ENCODE measurements at places on chromosomes 1 and 21.

DNA sequence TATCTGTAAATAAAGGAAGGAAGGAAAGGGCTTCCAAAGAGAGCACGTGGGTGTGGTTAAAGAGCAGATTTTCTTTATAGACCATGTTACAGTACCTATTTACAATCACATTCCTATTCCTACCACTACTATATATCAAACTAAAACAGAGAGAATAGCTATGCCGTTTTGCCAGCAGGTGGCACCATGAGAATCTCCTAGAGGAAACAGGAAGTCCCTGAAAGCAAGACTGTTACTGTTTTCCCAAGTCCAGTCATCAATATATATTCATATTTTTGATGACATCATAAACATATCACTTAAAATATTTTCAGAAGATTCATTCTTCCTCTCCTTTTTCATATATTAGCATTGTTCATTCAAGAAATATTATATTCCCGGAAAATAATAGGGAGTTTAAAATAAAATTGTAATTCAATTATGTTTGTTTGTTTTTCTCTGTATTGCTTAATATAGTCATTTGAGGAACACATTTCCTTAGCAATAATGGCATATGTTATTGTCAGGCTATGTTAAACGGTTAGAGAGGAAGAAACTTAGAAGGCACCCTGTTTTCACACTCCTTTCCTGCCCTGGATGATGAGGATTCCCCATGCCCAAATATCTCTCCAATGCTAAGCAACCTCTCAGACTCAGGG is 6.6 kb downstream of the CCDC190 start:
- DNase-seq = peak; percentile 66

GRCh38 chr1:168235937-168236336 is 10.1 kb downstream of the SFT2D2 start:
- DNase-seq = no peak

GRCh38 chr1:30305519-30305918 is 417.9 kb downstream of the MATN1 start:
- no peak for DNase-seq

DNA sequence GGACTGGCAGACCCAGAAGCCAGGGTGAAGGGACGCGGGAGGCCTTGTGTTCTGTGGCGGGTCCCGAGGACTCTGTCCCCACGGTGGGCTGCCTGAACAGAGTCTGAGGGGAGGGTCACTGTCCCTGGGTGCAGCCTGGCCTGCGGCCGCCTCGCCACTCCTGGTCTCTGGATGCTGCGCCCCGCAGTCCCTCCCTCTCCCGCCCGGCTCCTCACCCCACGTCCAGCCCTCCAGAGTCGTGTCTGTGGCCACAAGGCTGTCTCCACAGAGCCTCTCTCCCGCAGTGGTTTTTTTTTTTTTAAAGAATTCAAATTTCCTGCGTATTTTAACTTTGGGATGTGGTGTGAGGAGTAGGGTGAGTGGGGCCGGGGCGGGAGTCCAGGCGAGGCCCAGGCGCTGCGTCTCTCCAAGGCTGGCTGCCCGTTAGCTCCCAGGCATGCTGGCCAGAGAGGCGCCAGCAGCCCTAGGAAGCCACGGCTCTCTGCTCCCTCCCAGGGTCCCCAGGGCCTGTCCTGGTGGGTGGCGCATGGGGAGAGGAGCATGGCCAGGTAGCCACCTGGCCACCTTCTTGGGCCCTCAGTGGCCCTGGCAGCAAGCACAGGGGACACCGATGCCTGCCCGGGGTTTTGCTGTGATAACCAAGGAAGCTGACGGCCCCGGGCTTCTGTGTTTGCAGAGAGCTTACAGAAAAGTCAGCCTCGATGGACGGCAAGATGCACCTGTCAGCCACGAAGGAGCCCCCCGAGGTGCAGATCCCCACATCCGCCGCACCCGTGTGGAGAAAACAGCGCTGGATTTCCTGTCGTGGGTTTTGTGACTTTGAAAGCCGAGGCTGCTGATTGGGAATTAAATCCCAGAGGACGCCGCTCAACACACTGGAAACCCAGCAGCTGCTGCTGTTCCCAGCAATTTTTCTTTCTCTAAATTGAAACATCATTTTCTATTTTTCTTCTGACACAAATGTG is 72.8 kb downstream of the MORN1 start:
- DNase-seq = no peak

DNA sequence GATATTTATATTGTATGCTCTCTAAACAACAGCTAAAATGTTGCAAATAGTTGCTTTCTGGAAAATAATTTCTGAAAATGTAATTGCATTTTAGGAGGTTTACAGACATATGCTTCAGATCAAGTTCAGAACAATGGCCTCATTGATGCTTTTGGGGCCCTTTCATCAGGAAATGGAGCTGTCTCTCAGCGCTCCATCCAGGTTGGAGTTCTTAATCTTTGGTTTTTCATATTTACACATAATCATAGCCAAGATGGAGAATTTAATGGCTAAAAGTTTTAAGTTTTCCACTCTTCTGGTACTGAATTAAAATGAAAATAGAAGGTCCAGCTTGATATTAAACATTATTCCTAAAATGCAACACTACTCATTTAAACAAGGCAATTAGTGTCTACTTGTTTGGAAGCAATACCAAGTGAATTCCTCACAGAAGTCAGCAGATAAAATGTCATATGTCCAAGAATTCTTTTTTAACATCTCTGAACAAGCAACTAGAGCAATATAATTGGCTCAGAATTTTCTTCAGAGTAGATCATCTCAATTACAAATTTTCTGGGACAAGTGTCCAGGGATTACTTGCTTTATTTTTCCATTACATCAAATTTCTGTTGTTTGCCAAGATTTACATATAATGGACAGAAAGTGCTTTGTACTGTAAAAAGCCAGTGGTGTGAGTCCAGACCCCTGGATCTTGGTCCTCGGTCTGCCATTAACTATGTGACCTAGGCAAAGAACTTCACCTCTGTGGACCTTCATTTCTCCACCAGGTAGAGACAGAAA is 22.6 kb downstream of the CLCA1 start:
- DNase-seq = no peak

GRCh38 chr1:209775678-209776077 is 8.7 kb downstream of the C1orf74 start:
- no peak for DNase-seq

- no peak for DNase-seq
Observed at GRCh38 chr1:168504064-168504837, 39.5 kb downstream of the XCL2 start.

GRCh38 chr1:17732475-17732874 is 22.7 kb upstream of the ACTL8 start:
- no peak for DNase-seq

DNA sequence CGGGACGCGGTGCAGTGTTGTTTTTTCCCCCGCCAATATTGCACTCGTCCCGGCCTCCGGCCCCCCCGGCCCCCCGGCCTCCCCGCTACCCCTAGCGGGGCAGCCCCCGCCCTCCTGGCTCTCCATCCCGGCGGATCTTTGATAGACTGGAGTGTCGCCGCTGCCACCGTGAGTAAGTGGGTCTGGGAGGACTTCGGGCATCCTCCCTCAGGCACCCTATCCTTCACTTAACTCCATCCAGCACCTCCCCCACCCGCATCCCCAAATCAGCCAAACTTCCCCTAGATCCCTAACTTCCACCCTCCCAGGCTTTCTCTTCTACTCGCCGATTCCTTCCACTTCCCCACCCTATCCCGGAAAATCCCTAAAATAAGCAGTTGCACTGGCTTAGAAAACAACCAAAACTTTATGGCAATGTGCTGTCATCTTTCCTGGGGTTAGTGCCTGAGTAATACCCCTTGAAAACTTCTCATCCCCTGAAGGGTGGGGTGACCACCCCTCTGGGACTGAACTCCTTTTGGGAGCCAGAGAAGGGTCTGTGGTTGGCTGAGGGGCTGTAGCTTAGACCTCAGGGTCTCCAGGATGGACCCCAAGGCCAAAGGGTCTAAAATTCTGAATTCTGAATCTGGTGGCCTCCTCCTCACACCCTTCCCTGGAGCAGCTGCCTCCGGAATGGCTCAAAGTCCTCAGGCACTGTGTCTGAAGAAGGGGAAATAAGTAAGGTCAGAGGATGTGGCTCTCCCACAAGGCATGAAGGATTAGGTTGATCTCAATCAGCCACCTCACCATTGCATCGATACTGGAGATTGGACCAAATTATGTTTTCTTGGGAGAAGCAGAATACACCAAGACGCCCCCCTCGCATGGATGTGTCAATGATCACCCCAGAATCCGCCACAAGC is 12.2 kb downstream of the THBS3 start:
- no peak for DNase-seq

GRCh38 chr1:27832762-27833161 is 2.2 kb downstream of the PPP1R8 start:
- DNase-seq = no peak

- no peak for DNase-seq
Observed at GRCh38 chr1:212613440-212614335, 5.1 kb downstream of the ATF3 start.

- no peak for DNase-seq
Observed at GRCh38 chr1:68322837-68323687, 90.7 kb upstream of the WLS start.

GRCh38 chr1:155978973-155979429 is 654 bp upstream of the ARHGEF2 start:
- DNase-seq = no peak

GRCh38 chr1:84919461-84919970 is 26.5 kb upstream of the LPAR3 start:
- DNase-seq = no peak

- peak; percentile 44 for DNase-seq
Observed at GRCh38 chr21:36135391-36136102, 668 bp downstream of the CBR3 start.

GRCh38 chr1:109500941-109501381 is 7.1 kb downstream of the CYB561D1 start:
- DNase-seq = no peak

DNA sequence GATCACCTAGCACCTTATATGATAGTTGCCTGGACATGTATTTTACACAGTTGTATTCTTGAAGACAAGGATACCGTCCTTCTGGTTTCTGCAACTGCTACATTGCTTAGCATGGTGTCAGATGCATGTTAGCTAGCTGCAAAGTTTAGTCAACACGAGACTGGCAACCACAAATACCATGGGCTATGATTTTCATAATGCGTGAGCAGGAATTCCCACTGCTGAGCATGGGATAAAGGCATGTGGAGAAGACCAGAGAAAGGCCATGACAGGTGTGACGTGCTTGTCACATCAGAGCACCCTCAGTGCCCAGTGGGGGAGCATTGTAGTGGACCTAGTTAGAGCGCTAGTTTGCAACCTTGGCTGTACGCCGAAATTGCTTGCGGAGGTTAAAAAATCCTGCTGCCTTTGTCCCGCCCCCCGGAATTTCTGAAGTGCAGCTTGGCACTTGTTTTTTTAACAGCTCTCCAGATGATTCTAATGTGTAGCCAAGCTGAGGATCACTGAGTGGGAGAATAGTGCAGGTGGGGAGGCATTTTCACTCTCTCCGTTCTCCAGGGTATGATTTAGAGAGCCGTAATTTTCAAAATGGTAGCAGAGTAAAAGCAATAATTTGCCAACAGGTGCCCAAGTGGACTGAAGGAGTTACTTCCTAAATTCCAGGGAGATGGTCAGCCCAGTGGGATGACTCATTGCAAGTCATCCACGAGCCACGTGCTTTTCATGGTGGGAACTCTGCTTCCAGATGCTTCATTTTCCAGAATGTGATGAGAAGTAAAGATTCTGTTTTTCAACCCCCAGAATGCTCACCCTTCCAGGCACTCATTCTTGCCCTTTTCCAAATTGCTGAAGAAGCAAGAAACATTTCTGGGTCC is 81.0 kb downstream of the CNIH3 start:
- DNase-seq = peak; percentile 41

- DNase-seq = no peak
Observed at GRCh38 chr1:201324821-201325677, 41.7 kb downstream of the PKP1 start.

DNA sequence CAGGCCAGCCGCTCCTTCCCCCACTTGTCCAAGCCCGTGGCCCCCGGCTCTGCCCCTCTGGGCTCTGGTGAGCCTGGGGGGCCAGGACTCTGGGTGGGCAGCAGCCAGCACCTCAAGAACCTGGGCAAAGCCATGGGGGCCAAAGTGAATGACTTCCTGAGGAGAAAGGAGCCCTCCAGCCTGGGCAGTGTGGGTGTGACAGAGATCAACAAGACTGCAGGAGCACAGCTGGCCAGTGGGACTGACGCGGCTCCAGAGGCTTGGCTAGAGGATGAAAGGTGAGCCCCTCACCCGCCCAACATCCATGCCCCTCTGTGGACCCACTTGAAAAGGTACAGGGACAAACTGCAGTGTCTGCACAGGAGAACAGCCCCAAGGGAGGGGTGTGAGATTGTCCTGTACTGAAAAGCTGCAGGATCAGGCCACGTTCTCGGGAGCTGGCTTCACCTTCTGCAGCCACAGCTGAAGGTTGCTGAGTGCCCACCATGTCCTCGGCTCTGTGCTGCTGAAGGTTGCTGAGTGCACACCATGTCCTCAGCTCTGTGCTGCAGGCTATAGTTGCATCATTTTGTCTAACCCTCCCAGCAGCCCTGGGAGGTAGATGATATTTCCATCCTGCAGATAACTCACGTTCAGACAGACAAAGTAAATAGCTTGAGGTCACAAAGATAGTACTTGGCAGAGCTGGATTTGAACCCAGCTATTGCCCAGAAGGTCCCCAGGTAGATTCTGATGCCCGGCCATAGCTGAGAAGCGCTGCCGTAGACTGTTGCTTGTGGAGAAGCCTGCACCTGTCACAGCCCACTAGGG is 618 bp downstream of the C1orf226 start:
- DNase-seq = no peak

GRCh38 chr1:37085393-37085792 is 51.1 kb upstream of the GRIK3 start:
- DNase-seq = no peak

- DNase-seq = no peak
Observed at GRCh38 chr1:201585901-201586300, 47.0 kb downstream of the NAV1 start.

GRCh38 chr1:196873385-196873784 is 14.5 kb upstream of the CFHR4 start:
- DNase-seq = no peak

DNA sequence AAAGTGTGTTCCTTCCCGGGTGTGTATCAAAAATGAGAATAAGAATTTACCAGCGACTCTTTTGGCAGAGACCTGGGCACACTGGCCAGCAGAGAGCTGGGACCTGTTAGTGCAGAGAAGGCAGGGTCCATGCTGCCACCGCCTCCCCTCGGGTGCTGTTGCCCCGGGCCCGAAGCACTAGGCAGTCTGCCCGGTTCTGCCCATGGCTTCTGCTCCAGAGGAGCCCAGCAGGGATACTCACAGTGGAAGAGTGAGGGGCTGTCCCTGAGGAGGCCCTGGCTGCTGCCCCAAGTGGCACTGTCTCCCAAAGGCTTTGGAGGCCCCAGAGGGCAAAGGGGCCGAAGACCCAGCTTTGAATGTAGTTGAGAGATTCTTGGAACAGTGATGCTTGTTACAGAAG is 80.5 kb downstream of the MIS18A start:
- no peak for DNase-seq

DNA sequence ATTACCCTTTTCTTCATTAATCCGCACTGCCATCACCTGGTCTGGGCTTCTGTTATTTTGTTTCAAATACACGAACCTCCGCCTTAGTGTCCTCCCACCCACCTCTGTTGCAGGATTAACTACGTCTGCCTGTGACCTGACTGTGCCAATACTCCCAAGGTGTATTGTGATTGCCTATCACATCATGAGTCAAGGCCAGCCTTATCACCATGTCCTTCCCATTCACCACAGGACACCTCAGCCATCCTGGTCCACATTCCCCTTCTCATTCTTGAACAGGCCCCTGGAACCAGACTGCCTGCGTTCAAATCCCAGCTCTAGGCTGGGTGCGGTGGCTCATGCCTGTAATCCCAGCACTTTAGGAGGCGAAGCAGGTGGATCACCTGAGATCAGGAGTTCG is 14.4 kb downstream of the F11R start:
- DNase-seq = no peak

- no peak for DNase-seq
Observed at GRCh38 chr1:245942856-245943255, 564.2 kb downstream of the SMYD3 start.

GRCh38 chr1:90721210-90722194 is 4.4 kb upstream of the BARHL2 start:
- DNase-seq = peak; percentile 93

Measured in NCI-H1105 treated with DMSO at 0.1 percent for 48 hours (cell line).